ENCODE measurements at places on chromosomes 3 and 15.

GRCh38 chr3:99874237-99875002 is 56.8 kb downstream of the CMSS1 start:
- DNase-seq: no peak

DNA sequence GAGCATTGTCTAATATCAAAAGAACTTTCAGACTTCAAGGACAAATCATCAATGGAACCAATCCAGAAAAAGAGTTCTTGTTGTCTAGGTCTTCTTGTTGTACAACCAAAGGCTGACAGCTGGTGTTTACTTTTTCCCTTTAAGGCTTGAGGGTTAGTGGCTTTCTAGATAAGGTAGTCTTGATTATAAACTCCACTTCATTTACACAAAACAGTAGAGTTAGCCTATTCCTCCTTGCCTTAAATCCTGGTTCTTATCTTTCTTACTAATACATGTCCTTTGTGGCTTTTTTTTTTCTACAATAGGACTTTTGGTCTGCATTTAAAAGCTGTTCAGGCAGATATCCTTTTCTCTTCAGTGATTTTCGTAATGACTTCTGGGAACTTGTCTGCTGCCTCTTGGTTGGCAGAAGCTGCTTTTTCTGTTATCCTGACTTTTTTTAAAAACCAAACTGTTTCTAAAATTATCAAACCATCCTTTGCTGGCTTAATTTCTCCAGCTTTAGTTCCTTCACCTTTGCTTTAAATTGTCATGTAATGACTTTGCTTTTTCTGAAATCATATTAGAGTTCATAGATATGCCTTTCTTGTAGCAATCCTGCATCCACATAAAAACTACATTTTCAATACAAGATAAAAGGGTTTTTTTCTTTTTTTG is 44.8 kb downstream of the STRIT1 start:
- DNase-seq: no peak

GRCh38 chr3:171165983-171166382 is 139.5 kb upstream of the SLC2A2 start:
- DNase-seq: no peak

DNA sequence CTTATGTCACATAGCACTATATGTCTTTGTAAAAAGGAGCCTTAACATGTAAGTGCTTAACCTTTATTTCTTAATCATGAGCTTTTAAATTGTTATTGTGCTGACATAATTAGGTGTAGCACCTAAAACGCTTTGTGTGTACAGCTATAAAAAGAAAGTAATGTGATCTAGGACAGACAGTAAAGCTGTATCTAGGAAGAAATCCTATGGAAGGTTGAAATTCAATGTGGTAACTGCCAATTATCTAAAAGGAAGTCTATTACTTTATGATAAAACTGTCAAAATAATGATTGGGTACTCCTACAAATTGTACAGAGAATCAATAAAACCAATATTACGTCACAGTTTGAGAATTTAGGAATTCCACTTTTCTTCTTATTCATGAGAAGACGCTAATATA is 87.9 kb downstream of the CDIN1 start:
- DNase-seq: no peak

- DNase-seq: no peak
Measured at GRCh38 chr15:35720019-35720418, 174.1 kb upstream of the DPH6 start.

DNA sequence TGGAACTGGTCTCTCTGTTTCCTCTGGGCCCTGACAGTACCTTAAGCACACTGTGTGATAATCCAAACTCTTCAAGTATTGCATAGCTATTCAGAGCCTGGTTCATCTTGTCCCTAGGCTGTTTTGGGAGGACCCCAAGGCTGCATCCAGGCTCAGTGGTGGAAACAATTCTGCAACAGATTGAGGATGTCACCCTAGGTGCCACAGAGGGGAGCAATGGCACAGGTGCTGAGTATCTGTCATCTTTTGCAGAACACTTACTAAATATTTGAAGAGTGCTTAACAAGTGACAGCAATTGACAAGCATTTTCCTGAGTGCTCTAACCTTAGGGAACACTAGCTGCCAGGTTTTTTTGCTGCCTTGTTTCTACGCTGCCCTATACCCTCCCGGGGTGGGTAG is 27.8 kb downstream of the STARD5 start:
- no peak for DNase-seq

GRCh38 chr3:26498271-26498670 is 124.3 kb upstream of the LRRC3B start:
- DNase-seq: no peak

DNA sequence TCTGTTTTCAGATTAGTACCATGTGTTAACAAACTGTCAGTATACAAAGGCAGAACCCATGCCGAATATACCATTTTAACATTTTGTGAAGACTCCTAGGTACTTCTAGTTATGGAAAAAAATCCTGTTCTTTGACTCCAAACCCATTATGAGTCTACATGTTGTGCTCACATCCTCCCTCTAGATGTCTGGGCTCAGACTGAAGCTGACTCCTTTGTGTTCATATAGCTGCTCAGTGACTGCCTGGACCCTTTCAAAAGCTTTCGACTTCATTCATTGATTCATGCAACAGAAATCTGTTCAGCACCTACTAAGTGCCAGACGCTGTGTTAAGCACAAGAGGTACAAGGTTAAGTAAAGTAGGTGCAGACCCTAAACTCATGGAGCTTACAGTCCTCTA is 60.5 kb downstream of the MEGF11 start:
- DNase-seq: no peak

DNA sequence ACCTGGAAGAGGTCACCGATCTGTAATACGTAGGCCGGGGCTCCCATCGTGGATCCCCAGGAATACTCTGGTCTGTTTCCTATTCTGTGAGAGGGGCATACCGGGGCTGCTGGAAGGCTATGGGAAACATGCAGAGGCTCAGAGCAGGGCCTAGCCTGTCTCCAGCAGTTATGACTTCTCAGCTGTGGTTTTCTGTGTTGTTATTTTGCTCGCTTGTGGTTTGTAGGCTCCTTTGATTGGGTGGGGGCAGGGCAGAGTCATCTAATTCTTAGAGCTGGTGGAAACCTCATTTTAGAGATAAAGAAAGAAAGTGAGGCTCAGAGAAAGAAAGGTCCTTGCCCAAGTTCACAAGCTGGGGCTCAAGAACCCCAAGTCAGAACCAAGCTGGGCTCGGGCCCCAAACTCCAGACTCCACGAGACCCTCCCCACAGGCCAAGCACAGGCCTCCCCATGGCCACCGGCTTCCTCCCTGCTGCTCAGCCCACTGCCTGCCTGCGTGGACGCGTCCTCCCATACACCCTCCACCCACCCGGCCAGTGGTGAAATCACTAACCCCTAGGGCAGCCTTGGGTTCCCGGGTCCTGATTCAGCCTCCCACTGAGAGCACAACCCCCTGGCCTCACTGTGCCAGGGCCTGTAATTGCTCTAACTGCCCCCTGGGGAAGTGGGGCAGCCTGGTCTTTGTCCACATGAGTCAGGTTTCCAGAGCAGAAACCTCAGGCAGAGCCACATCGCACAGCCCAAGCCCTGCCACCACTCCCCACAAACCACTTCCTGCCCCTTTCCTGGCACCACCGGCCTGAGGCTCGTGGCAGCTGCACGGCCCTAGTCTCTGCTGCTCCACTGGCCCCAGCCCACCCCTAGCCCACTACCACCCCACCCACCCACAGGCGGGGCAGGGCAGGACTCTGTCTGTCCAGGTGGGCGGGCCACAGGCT is 270.8 kb downstream of the UACA start:
- DNase-seq: peak; percentile 71

GRCh38 chr3:107651782-107652181 is 129.0 kb downstream of the BBX start:
- DNase-seq: no peak

DNA sequence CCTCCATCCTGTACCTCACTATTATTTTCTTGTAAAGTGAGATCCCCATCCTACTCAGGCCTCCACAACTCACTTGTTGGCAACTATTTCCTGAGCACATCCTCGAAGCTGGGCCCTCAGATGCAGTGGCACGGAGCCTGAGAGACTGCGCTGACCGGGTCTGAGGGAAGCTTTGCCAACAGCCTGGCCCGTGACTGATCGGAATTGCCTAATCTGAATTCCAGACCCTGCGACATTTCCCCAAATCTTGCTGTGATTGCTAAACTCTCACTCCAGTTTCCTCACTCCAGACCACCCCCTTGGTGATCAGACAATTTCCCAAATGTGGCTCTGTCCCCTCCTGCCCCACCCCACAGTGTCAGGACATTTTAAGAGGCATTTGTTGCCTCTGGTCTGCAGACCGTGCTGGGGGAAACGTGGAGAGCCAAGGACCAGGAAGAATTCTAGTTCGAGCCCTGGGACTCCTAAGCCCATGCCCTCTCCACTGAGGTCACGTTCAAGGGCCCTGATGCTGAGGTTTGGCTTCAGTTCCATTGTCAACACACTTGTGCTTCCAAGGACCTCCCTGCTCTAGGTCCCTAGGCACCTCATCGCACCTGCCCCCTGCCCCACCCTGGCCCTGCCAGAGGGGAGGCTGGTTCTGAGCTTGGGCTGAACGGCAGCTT is 22.8 kb downstream of the KLHL25 start:
- no peak for DNase-seq

DNA sequence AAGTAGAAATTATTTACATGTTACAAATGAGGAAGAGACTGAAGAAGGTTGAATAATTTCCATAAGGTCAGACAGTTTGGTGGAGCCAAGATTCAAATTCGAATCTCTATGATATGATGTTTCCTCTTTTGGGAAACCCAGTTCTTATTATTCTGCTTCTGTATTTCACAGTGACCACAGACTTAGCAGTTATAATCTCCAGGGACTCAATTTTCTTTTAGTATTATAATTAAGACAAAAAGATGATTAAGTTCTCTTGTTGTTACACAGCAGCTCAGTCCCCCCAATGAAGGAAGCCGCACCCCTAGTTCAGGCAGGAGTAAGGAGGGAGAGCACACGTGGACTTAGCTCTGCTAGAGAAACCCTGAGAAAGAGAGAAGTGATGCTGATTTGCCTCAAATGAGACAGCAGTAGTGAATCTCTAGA is 130.6 kb downstream of the CCNL1 start:
- no peak for DNase-seq

DNA sequence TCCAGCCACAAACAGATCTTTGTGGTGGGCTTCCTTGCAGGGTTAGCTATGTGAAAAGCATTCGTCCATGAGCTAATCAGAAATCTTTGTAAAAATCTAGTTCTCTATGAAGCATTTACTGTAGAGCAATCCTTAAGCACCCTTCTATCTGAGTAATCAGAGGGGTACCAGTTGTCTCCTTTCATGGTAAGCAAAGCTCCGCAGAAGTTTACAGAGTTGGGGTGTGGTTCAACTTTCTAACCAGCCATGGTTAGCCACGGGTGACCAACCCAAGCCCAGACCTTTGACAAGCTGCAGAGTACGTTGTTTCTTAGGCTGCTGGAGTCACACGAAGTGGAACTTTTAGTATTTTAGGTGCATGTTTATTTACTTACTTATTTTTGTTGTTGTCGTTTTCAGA is 77.4 kb downstream of the FLNB start:
- no peak for DNase-seq

- DNase-seq: no peak
Measured at GRCh38 chr15:100108846-100109245, 232.9 kb downstream of the ADAMTS17 start.

GRCh38 chr15:69720536-69720935 is 267.9 kb downstream of the RPLP1 start:
- DNase-seq: no peak

DNA sequence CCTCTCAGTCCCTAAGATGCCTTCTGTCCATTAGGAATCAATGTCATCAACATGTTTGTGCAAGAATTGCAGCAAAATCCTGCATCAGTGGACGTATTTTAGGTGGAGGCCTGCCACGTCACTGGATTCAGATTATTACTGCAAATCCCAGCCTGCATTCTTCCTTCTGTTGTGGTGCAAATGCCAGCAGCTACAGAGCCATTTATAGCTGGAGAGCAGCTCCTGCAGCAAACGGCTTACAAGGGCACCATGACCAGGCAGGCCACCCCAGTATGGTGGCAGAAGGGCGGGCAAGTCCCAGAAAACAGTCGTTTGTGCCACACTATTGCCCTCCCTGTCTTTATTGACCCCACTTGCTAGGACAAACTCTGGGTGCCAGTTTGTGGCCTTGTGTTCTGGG is 74.7 kb downstream of the SNRK start:
- DNase-seq: no peak

GRCh38 chr3:10291641-10292040 is 1.1 kb downstream of the GHRL start:
- no peak for DNase-seq

DNA sequence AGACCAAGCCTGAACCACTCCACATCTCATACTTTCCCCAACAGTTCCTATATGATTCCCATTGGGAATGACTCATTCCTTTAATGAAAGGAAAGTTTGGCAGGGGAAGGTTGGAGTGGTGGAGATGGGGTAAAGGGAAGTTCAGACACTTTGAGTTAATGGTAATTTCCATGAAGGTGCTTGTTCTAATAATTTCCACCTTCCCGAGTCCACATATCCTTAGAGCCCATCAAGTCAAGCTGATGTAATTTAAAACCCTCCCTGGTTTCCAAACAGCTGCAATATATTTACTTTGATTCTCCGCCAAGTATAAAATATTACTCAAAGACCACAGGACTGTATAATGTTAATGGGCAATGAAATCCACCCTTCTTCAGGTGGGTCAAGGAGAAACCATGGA is 95.0 kb upstream of the GALNT15 start:
- DNase-seq: no peak

GRCh38 chr3:72487078-72487765 is 361.0 kb downstream of the SHQ1 start:
- DNase-seq: peak; percentile 44

DNA sequence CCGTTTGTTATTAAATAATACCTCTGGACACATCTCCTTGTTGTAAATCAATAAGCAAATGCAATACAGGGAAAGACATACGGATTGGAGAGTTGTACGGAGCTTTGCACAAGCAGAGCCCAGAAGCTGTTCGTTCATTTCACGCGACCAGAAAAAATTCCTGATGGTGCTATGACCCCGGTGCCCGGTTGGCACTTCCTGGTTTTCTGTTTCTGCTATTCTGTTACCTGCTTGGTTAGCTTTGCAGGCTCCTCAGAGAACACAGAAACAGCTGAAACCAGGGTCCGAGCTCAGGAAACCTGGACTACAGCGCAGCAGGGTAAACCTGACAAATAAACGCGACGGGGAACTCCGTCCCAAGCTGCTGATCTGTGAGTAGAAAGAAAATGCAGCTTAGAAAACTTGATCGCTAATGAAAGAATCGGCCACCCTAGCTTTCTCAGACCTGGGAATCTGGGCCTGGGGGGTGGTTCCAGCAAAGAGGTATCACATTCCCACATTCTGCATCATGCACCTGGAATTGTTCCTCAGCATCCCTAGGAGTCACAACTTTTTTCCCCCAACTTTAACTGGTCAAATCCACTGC is 845 bp downstream of the CNTN3 start:
- DNase-seq: no peak

DNA sequence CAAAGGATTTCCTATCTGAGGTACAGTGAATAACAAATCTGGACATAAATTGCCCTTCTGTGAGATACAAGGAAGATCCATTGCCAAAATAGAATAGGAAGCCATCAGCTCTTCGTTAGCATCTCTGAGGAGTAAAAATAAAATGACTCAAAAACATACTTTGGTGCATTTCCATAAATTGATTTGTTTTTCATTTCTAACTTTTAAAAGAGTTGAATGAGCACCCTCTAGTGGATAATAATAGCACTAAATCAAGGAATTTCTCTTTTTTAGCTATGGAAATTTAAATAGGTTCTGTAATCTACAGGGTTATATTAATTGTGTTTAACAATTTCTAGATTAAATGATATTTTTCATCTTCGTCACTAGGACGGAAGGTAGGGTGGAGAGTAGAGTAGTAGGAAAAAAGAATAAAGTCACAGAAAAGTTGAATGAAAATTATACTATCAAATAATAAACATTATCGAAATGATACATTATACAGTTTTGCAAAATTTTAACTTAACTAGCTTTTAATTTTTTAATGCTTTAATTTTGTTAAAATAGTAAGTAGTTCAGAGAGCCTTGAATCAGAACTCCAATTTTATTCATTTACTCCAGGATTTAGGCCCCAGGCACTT is 6.4 kb downstream of the NSUN3 start:
- DNase-seq: no peak

All from activated T-cell treated with anti-CD3 and anti-CD28 coated beads for 24 hours (primary cell).